Effector memory CD8-positive, alpha-beta T cell (primary cell): ENCODE measurements at places on chromosomes 12 and 14.

DNA sequence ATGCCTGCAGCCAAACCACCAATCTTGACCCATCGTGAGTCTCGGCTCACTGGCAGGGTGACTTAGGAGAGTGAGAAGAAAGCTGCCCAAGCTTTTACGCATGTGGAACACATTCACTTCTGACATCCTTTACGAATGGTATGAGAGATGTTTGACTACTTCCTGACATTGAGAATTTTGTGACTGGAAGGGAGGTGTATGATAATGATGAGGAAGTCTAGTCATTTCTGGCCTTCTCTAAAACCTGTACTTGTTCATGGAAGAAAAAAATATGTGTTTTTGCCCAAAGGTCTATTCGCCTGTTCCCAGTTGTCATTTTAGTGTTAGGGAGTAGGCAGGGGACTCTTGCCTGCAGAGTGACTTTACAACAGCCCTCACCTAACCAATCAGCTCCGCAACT, 227.2 kb upstream of the ATP2B1 start:
- no peak for DNase-seq

GRCh38 chr12:113120670-113121370, 14.7 kb downstream of the RASAL1 start:
- no peak for DNase-seq

GRCh38 chr12:25690996-25691864, 138.1 kb upstream of the LMNTD1 start:
- no peak for DNase-seq

- DNase-seq = no peak
These were observed 65.4 kb downstream of the RBM19 start for GRCh38 chr12:113900716-113901115.

DNA sequence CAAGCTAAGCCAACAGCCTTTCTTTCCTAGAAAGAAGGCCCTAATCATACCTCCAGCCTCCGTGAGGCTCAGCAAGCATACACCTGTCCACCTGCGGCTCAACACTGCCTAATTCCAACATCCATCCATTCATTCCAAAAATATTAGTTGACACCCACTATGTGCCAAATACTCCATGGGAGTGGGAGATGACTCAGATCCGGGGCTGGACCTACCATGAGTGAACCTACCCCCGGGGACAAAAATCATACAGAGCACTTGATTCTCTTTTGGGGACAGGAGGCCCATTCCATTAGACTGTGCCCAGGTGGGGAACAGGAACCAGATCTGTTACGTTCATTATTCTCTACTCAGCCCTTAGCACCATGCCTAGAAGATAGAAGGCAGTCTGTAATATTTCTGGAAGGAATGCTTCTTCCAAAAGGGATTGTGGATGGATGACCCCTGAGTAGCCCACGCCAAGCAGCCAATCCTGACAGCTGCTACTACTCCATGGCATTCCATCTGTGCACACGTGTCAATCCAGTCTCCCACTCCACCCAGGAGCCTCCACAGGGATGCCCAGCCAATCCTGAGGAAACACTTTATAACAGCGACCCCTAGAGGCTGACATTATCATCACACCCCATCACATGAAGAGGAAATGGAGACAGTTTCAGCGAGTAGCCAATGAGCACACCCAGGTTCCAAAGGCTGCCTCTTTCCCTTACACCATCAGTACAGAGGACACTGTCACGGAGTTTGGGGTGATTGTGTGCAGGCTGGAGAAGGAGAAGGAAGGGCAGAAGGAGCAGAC, 170.7 kb downstream of the ESRRB start:
- no peak for DNase-seq

DNA sequence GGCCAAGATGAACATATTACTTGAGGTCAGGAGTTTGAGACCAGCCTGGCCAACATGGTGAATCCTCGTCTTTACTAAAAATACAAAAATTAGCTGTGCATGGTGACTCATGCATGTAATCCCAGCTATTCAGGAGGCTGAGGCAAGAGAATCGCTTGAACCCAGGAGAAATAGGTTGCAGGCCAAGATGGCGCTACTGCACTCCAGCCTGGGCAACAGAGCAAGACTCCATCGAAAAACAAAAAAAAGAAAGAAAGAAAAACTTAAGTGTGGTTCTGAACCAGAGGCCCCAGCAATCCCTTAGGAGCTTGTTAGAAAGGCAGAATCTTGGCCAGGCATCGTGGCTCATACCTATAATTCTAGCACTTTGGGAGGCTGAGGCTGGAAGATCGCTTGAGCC, 24.5 kb downstream of the SVOP start:
- no peak for DNase-seq

GRCh38 chr12:69173368-69173767, 66.0 kb upstream of the CPSF6 start:
- DNase-seq = no peak

DNA sequence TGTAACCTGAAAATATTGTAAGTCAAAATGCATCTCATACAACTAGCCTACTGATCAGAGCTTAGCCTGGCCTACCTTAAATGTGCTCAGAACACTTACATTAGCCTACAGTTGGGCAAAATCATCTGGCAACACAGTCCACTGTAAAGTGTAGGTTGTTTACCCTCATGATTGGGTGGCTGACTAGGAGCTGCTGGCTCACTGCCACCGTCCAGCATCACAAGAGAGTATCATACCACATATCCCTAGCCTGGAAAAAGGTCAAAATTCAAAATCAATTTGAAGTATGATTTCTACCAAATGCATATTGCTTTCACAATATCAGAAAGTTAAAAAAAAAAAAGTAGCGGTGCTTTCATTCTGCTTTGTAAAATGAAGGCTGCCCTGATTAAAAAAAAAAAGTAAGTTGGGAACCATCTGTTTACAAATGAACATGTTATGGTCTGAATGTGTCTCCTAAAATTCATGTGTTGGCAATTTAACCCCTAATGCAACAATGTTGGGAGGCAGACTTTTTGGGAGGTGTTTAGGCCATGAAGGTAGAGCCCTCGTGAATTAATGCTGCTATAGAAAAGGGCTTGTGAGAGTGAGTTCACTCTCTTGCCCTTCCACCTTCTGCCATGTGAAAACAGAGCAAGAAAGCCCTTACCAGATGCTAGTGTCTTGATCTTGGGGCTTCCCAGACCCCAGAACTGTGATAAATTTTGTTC, 211.8 kb downstream of the PPM1H start:
- DNase-seq = no peak
